Kidney glomerular epithelial cell (primary cell): ENCODE measurements at places on chromosomes 2 and 18.

DNA sequence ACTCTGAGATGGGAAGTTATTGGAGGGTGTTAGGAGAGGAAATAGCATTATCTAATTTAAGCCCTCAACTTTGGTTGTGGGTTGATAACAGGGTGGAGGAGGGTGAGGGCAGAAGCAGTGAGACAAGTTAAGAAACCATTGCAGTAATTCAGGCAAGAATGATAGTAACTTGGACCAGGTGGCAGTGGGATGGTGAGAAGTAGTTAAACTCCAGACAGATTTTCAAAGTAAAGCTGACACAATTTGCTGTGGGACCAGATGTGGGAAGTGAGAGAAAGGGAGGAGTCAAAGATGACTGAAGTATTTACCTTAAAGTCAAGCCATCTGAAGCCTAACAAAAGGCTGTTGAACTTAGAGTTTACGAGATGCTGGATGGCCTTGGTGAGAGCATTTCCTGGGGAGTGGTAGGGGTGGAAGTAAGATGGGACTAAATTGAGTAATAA is 163.2 kb upstream of the KLF7 start:
- no peak for DNase-seq

DNA sequence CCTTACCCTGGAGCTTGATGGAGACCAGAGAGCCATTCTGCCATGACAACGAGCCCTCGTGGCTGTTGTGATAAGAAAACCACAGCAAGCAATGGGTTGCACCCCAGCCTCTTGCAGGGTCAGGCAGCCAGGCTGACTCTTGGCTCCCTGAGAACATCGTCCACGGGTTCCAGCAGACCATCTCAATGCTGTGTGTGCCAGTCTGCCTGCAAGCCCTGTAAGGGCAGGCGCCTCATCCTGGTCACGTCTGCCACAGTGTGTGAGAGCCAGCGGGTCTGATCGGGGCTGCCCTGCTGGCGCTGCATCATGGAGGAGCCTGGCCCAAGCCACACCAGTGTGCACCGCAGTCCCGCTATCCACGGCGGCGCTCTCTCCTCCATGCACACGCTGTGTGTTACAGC is 71.0 kb upstream of the MGAT4A start:
- no peak for DNase-seq

DNA sequence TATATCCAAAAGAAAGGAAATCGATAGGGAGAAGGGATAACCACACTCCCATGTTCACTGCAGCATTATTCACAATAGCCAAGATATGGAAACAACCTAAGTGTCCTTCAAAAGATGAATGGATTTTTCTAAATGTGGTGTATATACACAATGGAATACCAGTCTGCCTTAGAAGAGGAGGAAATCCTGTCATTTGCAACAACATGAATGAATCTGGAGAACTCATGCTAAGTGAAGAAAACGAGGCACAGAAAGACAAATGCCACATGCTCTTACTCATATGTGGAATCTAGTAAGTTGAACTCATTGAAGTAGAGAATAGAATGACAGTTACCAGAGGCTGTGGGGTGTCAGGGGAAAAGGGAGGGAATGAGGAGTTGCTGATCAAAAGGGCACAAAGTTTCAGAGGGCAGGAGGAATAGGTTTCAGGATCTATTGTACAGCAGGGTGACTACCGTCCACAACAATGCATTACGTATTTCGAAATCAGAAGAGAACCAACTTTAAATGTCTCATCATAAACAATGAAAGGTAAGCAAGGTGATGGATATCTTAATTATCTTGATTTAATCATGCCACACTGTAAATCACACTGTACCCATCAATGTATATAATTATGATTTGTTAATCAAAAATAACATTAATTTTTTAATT is 46.1 kb downstream of the SIGLEC15 start:
- no peak for DNase-seq

- DNase-seq: no peak
Measured at GRCh38 chr2:37105150-37105549, 20.8 kb downstream of the GPATCH11 start.

DNA sequence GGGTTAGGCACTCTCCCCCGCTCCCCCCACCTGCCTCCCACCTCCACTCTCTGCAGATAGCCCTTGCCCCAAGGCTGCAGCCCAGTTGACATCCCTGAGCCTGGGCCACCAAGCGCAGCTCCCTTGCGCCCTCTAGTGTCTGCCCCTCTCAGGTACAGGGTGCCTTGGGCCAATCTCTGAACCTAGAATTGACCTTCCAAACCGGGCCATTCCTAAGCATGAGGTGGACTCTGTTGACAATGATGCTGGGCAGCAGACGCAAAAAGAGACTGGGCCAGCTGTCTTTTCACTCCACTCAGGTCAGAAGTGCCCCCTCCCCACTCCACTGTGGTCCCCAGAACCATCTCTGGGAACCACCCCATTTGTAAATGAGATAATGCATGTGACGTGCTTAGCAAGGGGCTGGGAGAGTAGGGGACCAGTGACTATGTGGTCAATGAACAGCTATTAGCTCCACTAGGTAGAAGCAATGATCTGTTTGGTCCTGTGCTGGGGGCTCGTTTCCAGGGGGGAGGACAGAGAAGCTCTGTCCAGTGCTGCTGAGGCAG is 43.3 kb upstream of the PLB1 start:
- peak; percentile 50 for DNase-seq

DNA sequence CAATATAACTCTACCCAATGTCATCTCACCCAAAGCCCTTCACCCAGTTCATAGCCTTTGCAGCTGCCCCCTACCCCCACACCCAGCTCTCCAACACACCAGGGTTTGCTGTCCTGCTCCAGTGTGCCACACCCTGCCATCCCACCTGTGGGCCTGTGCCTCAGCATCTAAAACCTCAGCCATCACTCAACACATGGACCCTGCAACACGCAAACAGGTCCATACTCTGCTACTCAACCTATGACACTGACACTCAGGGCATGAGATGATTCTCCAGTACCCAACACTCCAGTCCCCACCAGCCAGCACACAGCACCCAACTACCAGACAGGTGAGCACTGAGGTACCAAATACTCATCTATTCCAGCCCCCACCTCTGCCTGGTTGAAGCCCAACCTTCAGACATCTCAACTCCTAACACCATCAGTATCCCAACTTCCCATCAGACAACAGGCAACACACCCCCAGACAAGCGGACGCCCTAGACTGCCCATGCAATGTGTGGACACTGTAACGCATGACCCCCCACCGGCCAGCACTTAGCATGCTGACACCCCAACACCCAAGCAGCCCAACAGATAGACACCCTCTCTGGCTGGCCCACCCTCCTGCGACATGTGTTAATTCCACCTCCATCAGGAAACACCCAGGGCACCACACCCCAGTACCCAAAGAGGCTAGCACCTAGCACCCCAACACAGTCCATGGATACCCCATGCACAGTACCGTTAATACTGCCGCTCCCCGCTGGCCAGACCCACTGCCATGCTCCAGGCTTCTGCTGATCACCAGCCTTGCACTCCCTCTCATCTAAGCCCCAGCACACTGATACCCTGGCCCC is 25.0 kb downstream of the ZAP70 start:
- no peak for DNase-seq

- DNase-seq: no peak
Measured at GRCh38 chr2:240831594-240832204, 11.7 kb upstream of the KIF1A start.

GRCh38 chr2:230135130-230135525 is 66.4 kb upstream of the SLC16A14 start:
- DNase-seq: no peak

- no peak for DNase-seq
Measured at GRCh38 chr2:174738841-174739240, 25.4 kb downstream of the CHRNA1 start.

DNA sequence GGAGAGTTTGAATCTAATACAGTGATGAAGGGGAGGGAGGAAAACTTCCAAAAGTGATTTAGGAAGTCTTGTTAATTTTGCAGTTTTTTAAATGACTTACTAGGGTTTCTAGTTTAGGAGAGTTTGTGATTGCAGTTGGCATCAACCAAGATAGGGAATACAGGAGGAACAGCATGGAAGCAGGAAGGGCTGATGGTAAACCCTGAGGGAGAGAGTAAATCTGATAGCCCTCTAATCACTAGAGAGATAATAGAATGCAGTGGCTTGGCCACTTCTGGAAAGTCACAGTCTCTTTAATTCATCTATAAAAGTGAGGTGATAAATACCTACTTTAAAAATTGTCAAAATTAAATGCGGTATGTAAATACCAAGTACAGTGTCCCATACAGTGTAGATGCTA is 5.6 kb downstream of the YPEL5 start:
- DNase-seq: no peak

DNA sequence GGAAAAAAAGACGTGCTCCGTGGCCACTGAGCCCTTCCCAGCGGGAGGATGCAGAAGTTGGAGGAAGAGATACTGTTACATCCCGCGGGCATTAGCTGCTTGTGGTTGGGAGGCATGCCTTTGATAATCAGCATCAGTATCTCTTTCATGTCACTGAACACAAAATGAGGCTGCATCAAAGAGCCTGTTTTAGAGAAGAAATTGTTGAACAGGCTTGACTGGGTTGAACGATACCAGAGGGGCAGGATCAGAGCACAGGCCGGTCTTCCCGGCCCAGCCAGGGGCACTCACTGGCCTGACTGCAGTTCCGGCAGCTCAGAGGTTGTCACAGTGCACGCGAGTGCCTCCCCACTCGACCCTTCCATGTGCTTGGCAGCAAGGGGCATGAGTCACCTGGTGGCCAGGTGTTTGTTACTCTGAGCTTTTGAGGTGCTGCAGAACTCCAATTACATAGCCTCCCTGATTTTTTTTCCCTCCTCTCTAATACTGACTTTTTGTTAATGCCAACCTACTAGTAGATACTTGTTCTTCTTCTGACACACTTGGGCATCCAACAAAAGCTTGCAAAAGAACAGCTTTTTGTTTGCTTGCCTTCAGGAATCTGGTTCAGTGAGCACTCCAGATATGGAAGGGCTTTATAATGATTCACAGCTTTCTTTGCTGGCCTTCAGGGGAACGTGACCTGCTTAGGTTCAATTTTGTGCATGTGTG is 121.6 kb downstream of the VAPA start:
- no peak for DNase-seq

DNA sequence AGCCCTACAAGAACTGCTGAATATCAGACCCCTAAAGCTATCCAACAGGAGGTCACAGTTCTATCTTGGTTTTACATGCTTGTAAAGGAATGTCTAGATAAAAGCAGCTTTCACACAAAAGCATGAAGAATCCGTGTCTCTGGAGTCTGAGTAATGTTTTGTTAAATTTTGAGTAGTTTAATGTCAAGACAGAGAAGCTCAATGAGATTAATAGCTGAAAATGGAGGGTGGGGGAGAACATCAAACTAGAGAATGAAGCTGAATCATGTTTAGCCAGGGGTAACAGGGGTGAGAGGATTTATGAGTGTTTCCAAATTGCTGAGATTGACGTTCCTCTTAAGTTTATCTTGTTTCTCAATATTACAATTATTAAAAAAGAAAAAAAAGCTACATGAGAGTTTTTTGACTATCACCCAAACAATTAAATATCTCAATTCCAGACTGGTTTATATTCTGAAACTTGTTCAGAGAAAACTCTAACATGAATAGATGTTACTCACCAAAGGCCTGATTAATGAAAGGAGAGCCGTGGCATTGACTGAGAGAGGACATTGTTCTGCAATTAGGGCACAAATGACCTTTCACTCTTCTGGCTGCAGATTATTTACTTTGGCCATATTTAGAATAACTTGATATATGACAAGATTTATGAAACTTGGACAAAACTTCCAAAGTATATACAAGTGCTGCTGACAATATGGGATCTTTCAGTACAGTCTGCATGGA is 266.4 kb upstream of the ETAA1 start:
- peak; percentile 58 for DNase-seq

DNA sequence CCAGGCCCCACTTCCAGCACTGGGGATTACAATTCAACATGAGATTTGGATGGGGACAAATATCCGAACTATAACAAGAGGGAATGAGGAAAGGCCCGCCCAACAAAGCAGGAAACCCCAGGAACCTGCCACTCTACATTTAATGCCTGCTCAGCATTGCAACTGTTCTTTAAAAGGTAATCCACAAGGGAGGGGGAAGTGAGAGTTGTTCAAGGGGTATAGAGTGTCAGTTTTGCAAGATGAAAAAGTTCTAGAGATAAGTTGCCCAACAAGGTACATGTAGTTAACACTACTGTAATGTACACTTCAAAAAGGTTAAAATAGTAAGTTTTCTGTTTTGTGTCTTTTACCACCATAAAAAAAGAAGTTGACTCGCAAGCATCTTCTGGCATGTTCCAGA is 137.6 kb downstream of the MBD2 start:
- no peak for DNase-seq

DNA sequence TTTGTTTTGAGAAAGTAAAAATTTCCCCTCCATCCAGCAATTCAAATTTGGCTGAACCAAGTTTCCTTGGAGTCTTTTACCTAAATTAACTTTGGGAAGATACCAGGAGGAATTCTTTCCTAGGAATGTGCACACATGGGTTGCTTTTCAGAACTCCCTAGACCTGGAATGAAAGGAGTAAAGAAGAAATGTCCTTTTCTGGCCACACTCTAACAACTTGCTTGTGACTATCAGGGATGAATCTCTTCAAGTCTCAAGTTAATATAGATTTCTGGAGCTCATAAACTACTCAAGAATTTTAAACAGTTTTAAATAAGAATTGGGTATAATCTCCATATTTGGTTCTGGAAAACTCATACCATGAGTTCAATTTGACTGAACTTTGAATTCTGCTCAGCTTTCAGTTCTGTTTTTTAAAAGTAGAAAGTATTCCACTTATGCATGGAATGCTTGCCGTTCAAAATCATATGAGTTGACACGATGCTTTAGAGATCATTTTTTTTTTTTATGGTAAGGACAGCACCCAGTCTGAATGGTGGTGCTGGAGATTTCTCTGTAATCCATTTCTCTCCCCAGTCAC is 7.7 kb downstream of the RASGRP3 start:
- no peak for DNase-seq

DNA sequence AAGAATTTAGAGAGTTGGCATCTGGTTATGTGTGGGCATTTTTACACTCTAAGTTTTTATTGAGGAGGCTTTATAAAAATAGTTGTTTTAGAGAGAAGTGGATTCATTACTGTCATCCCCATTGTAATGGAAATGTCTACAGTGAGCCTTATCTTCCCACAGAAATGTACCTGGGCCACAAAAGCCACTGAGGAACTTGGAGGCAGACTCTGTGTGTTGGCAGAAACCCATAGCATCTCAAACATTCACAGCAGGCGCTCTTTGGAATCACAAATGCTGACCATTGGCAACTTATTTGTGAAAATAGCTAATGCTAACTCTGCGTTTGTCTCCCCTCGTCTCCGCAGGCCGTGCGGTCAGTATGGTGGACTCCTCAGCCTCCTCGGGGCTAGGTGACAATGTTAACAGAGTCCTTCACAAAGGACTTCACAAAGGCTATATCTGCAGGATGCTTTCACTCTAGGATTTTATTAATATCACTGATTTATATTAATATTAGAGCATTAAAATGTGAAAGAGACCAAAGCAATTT is 689.1 kb upstream of the POU3F3 start:
- no peak for DNase-seq

GRCh38 chr2:195575879-195576401 is 81.1 kb upstream of the SLC39A10 start:
- DNase-seq: peak; percentile 87

- no peak for DNase-seq
Measured at GRCh38 chr18:48217258-48218250, 191.6 kb downstream of the ZBTB7C start.

GRCh38 chr2:10980071-10980470 is 68.3 kb downstream of the KCNF1 start:
- DNase-seq: no peak

GRCh38 chr2:109494351-109494750 is 119.4 kb downstream of the SEPTIN10 start:
- DNase-seq: no peak

GRCh38 chr2:67565761-67566160 is 168.6 kb downstream of the ETAA1 start:
- peak; percentile 18 for DNase-seq

- DNase-seq: no peak
Measured at GRCh38 chr2:203583084-203583695, 48.1 kb upstream of the RAPH1 start.
